Retina (tissue), 1 donor: ENCODE measurements at places on chromosomes 3 and 15.

DNA sequence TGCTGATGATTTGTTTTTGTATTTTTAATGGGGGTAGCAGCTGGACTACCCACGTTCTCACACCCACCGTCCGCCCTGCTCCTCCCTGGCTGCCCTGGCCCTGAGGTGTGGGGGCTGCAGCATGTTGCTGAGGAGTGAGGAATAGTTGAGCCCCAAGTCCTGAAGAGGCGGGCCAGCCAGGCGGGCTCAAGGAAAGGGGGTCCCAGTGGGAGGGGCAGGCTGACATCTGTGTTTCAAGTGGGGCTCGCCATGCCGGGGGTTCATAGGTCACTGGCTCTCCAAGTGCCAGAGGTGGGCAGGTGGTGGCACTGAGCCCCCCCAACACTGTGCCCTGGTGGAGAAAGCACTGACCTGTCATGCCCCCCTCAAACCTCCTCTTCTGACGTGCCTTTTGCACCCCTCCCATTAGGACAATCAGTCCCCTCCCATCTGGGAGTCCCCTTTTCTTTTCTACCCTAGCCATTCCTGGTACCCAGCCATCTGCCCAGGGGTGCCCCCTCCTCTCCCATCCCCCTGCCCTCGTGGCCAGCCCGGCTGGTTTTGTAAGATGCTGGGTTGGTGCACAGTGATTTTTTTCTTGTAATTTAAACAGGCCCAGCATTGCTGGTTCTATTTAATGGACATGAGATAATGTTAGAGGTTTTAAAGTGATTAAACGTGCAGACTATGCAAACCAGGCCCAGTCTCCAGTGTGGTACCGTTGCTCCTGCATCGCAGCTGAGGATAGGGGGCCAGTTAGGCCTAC lies 1.4 kb upstream of the FES start:
- DNase-seq: no peak

DNA sequence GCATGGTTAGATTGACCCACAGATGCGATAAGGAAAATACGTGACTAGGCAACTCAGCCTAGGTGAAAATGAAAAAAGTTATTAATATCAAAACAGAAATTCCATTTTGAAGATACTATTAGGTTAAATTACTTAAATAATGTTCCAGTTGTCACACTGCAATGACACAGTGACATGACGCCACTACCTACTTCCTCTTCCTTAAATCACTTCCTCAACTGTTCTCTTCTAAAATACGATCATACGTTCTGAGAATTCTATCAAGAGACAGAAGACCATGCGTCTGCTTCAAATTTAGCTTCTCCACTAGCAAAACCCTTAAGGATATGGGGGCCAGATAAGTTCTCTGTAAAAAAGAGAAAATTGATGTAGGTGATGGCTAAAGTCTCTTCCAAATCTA lies 18.2 kb downstream of the CMTM6 start:
- no peak for DNase-seq

DNA sequence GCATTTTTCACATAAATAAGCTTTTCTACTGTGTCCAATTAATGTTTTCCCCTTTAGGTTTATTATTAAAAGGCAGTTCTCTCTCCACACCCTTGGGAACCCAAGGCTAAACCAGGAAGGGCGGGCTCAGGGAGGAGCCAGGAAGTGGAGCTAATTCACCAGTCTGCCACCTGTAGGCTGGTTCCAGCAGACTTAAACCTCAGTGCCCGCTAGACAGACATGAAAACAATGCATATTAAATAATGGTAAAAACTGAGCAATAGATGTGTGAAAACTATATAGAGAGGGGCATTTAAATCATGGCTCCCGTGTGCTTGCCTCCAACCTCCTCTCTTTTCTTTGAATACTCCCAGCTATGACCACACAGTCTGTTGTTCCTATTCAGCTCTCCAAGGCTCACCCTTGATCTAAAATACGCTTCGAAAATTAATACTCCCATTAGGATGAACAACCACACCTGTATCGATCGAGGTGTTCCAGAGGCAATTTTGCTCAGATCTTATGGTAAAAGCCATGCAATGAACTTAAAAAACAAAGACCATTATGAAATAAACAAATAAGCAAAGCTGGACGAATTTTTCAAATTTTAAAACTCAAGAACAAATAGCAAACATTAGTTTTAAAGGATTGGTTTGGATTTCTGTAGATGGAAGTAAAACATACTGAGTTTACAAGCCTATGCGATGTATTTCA lies 253.3 kb downstream of the TJP1 start:
- DNase-seq: peak; percentile 29

GRCh38 chr15:61605343-61605742 lies 376.2 kb upstream of the RORA start:
- DNase-seq: no peak

DNA sequence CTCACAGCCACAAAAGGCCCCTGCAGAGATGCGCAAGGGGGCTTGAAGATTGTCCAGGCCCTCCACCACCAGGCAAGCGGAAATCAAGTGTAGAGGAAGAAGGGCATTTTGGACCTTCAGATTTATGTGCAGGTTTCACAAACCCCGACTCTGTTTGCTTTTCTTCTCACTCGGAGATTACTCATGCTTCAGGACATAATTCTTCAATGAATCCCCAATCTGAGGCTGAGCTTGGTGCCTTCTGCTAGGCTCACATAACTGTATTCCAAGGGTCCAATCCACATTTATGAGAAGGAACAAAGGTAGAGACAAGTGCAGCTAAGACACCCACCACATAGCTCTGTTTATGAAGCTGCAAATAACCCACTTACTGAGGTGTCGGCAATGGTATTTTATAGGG lies 50.6 kb upstream of the NMNAT3 start:
- no peak for DNase-seq

DNA sequence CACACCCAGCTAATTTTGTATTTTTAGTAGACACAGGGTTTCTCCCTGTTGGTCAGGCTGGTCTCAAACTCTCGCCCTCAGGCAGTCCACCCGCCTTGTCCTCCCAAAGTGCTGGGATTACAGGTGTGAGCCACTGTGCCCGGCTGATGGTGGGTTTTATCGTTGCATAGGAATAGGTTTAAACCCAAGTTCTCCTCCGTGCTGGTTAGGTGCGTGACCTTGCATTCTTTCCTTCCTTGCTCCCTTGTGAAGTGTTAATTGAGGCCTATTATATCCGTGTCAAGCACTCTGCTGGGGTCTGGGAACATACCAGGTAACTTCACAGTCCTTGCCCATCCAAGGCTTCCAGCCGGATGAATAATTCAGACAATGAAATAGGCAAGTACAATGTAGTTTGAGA lies 19.3 kb upstream of the ETV5 start:
- no peak for DNase-seq

DNA sequence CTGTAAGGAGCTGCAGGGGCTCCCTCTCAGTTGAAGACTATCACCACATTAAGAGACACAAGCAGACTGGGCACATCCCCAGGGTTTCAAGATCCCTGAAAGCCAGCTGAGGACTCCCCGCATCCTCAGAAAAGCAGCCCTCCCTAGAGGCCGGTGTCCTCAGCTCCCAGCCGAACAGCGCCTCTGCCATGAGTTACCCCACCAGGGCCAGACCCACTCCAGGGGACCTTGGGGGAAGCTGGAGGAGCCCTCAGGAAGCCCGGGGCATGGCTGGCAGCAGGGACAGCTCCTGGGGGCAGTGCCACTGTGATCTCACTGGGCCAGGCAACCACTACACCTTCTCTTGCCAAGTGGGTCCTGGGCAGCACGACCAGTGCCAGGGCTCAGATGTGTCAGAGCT lies 8.1 kb downstream of the KLF15 start:
- no peak for DNase-seq

- DNase-seq: no peak
These were observed 17.4 kb upstream of the ACAP2 start for GRCh38 chr3:195460091-195460713.

DNA sequence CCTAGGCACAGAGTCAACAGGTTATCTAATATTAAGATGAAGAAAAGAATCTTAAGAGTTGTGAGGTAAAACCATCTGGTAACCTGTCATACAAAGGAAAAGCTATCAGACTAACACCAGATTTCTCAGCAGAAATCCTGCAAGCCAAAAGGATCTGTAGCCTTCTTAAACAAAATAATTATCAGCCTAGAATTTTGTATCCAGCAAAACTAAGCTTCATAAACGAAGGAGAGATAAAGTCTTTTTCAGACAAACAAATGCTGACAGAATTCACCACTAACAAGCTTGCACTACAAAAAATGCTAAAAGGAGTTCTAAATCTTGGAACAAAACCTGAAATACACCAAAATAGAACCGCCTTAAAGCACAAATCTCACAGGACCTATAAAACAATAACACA lies 9.9 kb upstream of the IGSF11 start:
- DNase-seq: no peak

DNA sequence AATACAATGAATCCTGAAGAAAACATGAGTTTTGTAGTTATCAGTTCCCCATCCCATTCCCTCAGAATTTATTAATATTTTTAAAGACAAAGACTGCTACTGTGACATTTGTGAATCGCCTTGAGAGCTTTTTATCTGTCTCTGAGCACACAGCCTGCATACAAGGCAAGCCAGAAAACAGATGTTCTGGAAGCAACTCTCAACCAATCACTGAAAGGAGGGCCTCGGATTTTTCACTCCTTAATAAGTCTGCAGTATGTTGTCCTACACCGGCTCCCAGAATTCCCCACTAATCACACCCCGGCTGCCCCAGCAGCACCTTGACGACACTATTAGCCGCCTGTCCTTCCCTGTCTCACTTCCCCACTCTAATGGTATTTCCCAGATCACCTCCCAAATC lies 138.5 kb downstream of the ZNF621 start:
- DNase-seq: no peak

DNA sequence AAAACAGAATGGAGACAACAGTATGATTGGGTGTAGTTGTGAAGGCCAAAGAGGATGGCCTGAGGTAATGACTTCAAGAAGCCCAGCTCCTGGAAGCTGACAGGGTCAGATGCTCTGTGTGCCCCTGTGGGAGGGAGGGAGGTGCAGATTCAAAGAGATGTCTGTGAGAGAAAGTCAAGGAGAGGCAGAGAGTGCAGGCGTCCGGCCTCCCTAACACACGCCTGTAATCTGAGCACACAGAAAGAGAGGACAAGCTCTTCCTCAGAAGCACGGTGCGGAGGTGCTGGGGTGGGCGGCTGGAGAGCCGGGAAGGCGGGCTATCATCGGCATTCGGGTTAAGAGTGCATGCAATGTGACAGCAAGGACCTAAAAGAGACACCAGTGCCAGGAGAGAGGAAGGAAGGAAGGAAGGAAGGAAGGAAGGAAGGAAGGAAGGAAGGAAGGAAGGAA lies 238.2 kb upstream of the HES1 start:
- DNase-seq: peak; percentile 42

DNA sequence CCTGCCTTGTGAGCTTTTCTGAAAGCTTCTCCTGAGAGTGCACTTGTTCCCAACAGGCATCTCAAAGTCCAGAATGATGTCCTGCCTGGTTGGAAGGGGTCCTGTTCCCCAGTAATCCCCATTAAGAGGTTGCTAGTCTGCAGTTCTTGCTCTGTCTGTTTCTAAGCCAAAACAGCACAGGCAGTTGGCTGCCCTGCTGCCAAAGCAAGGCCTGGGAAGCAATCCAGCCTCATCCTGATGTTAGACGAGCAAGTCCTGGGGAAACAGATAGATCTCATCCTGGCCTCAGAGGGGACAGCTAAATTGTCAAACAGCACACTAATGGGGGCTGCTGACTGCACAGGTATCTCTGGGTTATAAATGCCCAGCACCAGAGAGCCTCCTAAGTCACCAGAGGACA lies 198.0 kb downstream of the EPHB1 start:
- DNase-seq: no peak

DNA sequence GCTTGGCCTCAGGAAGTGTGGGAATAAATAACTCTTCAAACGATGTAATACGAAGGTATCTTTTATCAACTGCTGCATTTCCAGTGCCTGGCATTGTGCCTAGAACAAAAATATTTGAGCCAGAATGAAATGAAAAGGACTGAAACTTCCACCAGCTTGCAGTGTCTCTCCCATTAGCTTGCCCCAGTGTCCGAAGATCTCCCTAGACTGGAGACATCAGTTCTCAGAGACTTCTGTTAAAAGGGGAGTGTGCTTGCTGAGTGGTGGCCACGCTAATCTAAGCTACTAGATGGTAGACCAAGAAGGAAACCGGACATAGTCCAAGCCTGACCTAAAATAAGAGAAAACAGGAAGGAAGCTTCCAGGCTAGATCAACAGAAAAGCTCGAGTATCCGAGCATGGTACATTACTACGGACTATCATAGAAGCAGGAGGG lies 28.6 kb downstream of the KCNAB1 start:
- no peak for DNase-seq

- DNase-seq: no peak
These were observed 2.2 kb upstream of the C15orf39 start for GRCh38 chr15:75199357-75199940.

GRCh38 chr3:58629629-58630028 lies 36.9 kb downstream of the FAM3D start:
- DNase-seq: no peak

DNA sequence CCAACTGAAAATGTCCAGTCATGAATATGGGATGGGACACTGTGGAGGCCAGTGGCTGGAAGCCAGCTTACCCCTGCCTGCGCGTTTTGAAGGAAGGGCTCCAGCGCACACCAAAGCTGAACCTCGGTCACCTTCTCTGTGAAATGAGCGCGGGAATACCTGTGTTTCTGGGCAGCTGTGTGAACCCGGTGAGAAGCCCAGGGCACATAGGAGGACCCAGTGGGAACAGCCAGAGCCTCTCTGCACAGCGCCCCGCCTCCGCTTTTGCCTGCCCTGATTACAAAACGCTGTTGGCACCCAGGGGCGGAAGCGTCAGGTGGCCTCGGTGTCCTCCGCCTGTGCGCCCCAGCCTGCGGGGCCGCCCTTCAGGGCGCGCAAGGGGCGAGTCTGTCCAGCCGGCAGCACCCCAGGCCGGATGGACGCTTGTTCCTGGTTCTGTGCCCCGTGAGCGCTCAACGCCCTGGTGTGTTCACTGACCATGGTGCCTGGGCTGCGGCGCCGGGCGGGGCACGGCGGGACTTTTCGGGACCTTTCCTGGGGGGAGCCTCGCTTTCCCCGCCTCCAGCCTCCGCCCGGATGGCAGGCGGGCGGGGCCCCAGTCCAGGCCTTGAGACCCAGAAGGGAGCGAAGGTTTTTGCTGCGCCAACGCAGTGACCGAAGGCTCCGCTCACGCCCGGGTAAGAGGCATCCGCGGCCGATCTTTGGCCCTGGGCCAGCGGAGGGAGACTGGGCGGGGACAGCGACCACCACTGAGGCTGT lies at the start of gene SQOR:
Gene SQOR (plus strand): TSS at position 598 of the 759 bp plus-strand sequence. CDS start 23,895 bp downstream, outside the sequence.
- DNase-seq: no peak

DNA sequence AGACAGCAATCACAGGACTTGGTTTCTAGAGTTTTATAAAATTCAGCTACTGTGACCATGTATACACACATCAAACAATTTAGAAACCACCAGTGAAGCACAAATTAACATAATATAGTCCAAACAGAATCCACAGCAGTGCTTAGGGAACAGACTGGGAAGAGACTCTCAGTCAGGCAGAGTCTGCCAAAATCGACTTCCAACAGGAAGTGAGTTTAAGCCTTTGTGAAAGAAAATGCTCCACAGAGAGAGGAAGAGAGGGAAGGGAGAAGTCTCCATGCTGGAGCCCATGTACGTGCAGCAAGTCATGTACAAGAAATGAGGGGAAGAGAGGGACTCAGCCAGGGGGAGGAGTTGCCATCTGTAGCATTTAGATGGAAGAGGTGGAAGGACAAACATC lies 172.6 kb downstream of the IL5RA start:
- no peak for DNase-seq

- no peak for DNase-seq
These were observed 165.7 kb downstream of the MAGI1 start for GRCh38 chr3:65873028-65873427.
